ENCODE measurements at places on chromosomes 1 and 21.
A peak's percentile ranks its signal among the peaks of the same experiment; 100 is the strongest.

GRCh38 chr1:50986653-50987052 is 16.6 kb downstream of the CDKN2C start:
- DNase-seq = no peak

DNA sequence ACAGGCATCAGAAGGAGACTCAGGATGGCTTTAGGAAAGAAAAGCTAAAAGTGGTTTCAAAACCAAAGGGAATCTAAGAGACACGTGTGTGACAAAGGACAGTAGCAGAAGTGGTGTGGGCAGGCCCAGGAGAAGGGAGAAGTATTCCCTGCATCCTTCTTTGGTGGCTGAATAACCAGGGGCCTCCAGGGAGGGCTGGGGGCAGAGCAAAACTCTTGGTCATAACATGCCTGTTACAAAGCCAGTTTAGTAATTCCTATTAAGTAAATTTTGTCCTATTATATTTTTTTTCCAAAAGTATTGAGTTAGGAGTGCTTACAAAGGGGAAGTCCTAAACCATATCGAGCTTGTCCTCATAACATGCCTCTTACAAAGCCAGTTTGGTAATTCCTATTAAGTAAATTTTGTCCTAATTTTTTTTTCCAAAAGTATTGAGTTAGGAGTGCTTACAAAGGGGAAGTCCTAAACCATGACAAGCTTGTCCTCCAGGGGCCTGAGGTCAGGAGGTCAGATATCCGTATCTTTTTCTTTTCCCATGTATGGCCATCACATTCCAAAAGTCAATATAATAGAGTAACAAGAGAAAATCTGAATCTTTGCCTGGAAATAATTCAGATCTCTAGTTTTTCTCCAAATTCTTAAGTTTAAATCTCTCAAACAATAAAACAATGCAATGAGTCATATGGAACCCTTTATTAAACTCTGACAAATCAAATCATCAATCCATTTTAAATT is 509.2 kb downstream of the LTN1 start:
- no peak for DNase-seq

DNA sequence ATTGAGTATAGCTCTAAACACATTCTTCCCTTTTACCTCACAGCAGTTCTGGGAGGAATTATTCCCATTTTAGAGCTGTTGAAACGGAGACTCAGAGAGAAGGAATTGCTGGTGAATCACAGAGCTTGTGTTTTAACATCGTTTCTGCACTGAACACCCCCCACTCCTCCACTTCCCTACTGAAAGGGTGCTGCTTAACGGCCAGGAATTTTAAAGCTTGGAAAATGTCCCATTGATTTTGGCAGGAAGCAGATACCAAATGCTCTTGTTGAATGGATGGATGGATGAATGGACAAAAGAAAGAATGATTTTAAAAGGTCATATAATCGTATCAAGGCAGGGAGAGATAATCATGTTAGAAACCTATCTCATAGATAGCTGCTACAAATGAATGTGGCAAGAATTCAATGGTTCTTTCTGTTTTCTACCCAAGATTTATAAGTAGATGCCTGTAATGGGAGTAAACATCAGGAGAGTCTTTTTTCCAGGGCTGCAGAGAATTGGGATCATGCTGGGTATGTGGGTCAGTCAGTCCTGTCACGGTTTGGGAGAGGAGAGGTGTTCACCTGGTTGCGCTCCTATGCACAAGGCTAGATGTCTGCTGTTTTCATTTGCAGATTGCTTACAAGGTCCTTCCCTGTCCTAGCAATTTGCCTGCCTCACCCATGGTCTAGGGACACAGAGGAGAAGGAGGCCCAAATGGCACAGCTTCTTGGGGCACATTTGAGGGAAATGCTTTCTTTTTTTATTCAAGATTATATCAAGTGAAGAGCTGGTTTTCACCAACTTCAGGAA is 19.0 kb downstream of the FAM163A start:
- no peak for DNase-seq

DNA sequence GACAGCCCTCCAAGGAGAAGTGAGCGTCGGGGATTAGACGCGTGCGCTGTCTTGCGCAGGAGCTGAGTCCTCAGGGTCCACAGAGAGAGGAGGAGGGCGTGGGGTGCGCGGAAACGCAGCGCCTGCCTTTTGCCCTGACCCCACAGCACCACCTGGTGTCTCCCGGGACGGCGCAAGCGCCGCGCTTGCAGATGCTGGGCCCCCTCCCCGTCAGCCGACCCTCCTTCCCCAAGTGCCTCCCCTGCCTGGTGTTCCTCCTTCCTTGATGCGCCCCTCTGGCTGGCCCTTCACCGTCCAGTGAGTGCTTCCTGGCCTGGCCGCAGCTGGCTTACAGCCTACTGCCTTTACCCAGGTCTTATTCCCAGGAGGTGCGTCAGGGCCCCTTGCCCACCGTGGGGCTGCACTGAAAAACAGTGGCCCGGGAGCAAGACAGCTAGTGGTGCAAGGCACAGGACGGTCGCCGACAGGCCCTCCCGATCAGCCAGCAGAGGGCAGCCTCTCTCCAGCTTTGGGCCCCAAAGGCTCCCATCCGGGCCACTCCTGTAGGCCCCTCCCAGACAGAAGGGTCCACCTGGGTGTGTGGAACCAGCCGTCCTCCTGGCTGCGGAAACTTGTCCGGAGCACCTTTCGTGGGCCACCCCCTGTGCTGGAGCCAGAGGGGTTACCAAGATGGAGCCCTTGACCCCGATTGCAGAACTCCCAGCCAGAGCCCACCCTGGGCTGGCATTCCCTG is 12.9 kb upstream of the PHLDA3 start:
- DNase-seq = peak; percentile 66

DNA sequence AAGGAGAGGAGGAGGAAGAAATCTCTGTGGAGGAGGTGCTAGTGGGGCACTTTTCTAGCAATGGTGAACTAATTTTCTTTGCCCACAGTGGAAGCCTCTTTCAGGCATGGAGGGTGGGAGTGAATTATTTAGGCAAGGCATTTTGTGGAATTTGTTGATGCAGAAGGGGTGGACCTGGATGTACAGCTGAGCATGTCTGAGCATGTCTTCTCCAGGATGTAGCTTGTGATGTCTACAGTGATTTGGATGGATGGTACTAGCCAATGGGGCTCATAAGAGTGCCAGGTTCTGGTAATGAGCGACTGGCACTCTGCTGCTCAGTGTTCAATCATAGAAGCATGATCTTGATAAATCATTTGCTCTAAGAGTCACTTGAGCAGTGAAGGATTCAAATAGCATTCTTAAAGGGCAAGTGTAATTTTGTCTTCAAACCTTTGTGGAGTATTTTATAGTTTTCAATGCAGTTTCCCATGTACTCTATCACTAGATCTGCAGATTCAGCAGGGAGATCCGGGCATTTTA is 153.9 kb upstream of the LMO4 start:
- DNase-seq = no peak

GRCh38 chr1:54245501-54245900 is 45.5 kb downstream of the MRPL37 start:
- no peak for DNase-seq

DNA sequence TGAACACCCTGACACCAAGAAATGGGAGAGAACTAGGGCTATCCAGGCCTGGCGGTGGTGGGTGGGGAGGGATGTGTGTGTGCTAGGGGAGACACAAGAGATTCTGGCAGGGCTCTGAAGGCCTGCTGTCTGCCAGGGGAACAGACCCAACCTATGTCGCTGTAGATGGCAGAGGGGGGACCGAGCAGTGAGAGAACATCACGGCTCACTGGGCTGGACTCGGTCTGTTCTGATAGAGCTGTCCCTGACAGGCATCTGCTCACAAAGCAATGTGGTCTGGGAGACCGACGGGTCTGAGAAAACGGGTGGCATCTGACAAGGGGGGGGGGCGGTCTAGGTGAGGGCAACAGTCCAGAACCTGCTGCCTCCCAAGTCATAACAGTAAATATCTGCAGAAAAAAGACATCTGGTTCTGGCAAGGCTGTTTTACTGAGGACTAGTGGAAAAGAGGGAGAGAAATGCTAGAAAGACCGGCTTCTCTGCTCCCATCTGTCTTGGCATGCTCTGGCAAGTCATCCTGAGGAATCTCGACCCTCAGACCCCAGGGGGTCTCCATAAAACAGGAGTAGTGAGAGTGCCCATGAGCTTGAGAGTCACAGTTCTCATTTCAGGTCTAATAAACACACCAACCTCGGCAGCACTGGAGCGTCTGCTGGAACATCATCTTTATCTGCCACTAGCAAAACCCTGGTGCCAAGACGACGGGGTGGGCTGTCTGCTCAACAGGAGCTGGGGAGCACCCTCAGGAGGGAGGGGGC is 36.5 kb downstream of the SLC66A1 start:
- no peak for DNase-seq

DNA sequence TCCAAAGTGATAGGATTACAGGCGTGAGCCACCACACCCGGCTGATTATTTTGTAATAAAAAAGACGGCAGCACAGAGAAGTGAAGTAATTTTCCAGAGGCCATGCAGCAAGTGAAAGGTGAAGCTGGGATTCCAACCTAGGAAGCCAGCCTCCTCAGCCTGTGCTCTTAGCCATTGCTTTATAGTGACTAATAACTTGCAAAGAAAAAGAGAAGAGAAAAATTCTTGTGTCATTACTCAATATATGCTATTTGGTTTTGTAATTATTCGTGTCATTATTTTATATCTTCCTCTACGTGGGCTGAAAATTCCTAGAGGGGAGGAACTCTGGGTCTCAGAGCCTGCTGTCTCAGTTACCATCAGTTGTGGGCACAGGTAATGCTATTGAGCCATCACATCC is 1.6 kb upstream of the IER5 start:
- no peak for DNase-seq

- DNase-seq = no peak
Measured at GRCh38 chr1:43818691-43819090, 111.4 kb downstream of the ST3GAL3 start.

- DNase-seq = no peak
Measured at GRCh38 chr1:233135833-233136232, 159.7 kb downstream of the PCNX2 start.

DNA sequence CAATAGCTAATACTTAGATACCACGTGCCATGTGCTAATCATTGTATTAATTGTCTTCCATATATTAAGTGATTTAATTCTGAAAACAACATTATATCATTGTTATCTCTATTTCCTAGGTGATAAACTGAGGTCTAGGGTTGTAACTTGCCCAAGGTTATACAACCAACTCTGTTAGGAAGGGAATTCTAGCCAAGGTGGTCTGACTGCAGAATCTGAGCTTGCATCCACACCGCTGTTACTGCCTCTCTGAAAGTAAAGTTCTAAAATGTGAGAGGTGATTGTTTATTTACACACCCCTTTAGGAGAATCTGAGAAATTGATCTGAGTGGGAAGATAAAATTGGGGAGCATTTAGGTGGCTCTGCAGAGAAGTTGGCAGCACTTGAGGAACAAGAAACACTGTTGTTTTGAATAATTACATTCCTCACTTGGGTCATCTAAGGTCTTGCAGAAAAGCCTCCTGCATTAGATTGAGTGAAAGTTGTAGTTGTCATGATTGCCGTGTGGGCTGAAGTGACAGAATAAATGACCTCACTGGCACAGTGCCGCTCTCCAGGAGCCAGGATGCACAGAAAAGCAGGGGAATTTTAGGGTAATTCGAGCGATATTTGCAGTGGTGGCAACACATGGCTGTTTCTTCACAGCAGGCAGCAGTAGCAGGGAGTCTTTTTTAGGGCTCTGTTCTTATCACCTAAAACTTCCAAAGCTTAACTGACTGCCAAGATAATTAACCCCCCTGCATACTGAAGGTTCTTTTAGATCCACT is 121.7 kb downstream of the ADGRL4 start:
- no peak for DNase-seq

DNA sequence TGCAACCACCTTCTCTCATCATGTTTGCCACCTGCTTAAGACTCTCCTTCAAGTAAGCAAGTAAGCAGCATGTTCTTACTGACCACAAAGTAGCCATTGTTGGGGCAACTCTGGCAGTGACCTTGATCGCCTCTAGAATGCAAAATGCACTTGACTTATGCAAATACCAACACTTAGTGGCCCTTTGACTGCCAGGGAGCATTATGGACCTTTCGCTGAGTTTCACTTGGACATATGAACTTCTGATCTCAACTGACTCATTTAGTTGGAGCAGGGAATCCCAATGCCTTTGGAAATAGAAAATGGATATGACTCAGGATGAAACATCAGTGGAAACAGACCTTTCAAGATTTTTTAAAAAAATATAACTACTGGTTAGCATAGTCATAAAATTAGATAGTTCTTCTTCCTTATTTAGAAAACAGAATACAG is 6.1 kb upstream of the PLA2G5 start:
- DNase-seq = no peak

- no peak for DNase-seq
Measured at GRCh38 chr1:226882631-226883409, 12.4 kb downstream of the PSEN2 start.

- no peak for DNase-seq
Measured at GRCh38 chr1:200075938-200076546, 48.5 kb downstream of the NR5A2 start.

DNA sequence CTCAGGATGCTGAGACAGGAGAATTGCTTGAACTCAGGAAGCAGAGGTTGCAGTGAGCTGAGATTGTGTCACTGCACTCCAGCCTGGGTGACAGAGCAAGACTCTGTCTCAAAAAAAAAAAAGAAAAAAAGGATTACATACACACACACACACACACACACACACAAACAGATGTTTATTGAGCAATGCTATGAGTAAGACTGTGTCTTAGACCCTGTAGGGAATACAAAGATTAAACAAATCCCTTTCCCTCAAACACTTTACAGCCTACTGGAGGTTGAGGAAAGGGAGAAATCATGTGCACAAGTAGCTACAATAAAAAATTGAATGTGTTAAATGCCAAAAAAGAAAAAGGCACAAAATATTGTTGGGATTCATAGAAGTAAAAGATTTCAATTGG is 58.1 kb downstream of the RPAP2 start:
- no peak for DNase-seq

GRCh38 chr1:13707164-13707563 is 7.2 kb downstream of the PRDM2 start:
- no peak for DNase-seq

GRCh38 chr1:182317611-182318161 is 73.9 kb downstream of the GLUL start:
- DNase-seq = no peak

GRCh38 chr1:73761559-73761958 is 436.4 kb downstream of the LRRIQ3 start:
- no peak for DNase-seq

- no peak for DNase-seq
Measured at GRCh38 chr1:66641891-66642473, 108.0 kb downstream of the SGIP1 start.

- no peak for DNase-seq
Measured at GRCh38 chr1:4219826-4220225, 319.8 kb upstream of the C1orf174 start.

GRCh38 chr21:41760411-41760810 is 6.4 kb downstream of the RIPK4 start:
- DNase-seq = no peak

Measured in stimulated activated CD8-positive, alpha-beta memory T cell treated with anti-CD3 and anti-CD28 coated beads, Interleukin-7, amount 100 ng/mL, for 24 hours (primary cell).